ENCODE measurements at places on chromosomes 13 and 19.

- DNase-seq: no peak
Observed at GRCh38 chr13:90201202-90201601, 1146.3 kb upstream of the MIR17HG start.

- no peak for DNase-seq
Observed at GRCh38 chr13:42274386-42275097, 2.6 kb downstream of the AKAP11 start.

- DNase-seq: no peak
Observed at GRCh38 chr19:40723661-40724254, 6.8 kb downstream of the ITPKC start.

DNA sequence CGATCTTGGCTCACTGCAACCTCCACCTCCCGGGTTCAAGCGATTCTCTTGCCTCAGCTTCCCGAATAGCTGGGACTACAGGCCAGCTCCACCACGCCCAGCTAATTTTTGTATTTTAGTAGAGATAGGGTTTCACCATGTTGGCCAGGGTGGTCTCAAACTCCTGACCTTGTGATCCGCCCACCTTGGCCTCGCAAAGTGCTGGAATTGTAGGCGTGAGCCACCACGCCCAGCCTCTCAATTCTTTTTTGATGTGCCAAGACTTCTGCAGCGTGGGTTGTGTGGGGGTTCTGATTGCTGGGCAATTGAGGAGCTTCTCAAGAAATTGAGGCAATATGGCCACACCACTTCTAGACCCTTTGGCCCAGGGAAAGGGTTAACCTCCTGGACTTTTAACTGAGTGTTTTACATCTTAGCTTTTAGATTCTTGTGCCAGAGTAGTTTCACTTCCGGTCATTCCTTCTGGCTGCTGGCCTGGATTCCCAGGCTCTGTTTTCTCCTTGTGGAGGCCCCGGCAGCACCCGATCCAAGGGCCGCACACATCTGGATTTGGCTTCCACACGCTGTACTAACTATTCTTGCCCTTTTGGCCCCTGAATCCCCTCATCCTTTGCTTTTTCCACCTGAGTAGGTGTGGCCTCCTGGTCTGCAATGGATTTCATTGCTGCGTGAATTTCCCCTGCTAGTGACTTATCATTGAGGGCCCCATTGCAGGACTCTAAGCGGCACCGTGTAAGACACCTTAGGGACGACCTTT lies 14.7 kb downstream of the SMARCA4 start:
- no peak for DNase-seq

GRCh38 chr19:9058905-9059667 lies 27.8 kb upstream of the OR1M1 start:
- no peak for DNase-seq

- no peak for DNase-seq
Observed at GRCh38 chr13:24308488-24309020, 826 bp upstream of the C1QTNF9 start.

DNA sequence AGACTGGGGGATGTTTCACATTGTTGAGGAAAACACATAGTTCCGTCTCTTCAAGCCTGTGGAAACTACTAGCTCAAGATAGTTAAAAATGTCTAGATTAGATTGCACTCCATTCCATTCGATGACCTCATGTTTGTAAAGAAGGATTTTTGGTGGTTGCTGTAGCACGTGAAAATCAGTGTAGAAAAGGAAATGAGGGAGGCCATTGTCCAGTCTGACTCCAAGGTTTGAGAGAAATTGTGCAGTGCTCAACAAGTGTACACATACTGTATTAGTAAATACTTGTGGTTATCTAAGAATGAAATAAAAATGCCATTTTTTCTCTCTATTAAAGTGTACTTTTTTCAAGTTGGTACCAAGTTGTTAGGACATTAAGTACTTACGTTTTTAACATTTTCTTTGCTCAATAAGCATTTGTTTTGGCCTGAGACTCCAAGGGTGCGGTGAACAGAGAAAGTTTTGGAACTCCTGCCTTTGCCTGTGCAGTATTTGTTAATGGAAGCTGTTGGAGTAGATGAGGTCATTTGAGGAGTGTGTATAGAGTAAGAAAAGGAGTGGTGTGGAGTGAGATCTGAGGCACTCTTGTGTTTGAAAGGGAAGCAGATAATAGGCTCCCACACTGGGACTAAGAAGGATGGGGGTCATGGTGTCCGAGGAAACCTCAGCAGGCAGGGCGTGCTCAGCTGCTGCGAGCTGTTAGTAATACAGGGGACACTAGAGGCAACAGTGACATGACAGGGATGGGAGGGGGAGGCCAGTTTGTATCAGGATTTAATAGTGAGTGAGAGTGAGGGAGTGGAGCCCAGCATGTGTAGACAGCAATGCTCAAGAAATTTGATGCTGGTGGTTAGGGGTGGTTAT lies 4.4 kb downstream of the WASF3 start:
- DNase-seq: no peak

DNA sequence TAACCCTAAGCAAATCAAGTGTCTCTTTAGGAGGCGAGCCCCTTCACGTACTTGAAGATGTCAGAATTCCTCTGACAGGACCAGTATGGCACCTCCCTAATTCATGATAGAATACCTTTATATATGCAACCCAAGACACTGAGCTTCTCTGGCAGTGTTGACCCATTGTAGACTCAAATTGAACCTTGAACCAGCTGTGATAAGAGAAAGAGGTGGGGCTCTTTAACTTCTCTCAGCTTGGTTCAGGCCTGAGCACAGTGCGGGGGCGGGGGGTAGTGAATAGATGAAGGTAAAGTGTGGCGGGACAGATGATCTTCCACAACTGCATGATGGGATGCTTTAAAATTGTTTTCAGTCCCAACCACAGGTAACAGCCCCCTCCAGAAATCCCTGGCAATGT lies 12.1 kb downstream of the MBNL2 start:
- DNase-seq: no peak

DNA sequence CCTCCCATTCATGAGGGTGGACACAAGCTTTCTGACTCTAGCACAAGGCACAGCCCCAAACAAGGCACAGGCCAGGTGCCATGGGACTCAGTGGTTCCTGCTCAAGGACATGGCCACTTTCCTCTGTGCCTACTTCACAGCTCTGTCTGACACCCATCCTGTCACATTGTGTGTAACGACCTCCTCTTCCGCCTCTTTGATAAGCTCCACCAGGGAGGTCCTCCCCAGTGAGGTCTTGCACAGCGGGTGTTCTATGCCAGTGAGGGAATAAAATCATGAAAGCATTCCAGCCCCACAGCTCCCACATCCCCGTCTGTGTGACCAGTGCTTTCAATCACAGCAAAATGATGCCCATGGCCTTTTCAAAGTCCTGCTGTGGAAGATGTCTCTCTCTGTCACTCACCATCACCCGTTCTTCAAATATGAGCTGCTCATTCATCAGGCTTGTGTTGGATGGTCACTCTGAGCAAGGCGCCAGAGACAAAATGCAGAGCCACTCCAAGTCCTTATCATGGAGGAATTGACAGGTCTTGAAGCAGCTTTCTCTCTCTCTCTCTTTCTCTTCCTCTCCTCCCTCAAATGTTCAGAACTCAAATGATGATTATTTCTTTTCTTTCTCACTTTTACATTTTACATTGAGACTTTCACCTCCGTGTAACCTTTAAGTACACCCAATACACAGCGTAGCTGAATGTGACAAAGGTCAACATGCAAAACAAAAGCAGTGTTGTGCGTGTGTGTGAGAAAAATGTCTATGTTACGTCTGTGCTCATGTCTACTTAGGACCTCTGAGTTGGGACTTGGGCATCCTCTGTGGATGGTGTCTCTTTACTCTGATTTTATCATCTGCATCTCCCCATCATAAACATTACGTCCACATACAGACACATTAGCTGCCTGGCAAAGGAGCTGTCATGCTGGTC lies 8.0 kb upstream of the SPATA13 start:
- DNase-seq: no peak

DNA sequence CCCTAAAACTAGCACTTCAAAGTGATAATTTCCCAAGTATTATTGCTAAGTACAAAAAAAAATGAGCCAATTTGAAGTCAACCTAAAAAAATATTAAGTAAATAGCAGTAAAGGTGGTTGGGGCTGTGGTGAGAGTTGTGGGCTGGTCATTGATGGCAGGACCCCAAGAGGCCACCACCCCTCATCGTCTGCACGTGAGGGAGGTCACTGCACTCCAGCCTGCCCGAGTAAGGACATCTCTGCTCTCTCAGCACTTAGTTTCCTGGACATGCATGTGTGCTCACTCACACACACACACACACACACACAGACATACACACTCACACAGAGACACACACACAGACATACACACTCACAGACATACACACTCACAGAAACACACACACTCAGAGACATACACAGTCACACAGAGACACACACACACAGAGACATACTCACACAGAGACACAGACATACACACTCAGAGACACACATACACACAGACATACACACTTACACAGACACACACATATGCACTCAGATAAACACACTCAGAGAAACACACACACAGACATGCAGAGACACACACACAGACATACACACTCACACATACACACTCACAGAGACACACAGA lies 127.2 kb upstream of the SOX1 start:
- DNase-seq: no peak

DNA sequence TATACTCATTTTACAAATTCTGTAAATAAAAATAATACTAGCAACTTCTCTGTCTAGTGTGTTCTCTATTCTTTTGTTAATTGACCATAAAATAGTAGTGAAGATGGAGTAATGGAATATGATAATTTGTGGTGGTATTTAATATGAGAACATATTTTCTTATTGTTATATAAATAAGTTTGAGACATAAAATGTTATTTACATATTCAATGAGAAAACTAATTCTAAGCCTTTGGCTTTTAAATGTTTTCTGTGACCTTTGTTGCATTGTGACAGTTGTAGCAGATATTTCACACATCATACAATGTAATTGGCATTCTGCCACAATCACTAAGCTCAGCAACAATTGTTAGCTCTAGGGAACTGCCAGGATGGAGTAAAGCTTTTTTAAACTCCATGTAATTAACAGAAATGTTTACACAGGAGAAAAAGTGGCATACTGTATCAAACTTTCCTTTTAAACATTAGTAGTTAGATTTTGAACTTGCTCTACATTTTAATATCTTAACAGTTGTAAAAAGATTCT lies 562.1 kb upstream of the PCDH9 start:
- no peak for DNase-seq

DNA sequence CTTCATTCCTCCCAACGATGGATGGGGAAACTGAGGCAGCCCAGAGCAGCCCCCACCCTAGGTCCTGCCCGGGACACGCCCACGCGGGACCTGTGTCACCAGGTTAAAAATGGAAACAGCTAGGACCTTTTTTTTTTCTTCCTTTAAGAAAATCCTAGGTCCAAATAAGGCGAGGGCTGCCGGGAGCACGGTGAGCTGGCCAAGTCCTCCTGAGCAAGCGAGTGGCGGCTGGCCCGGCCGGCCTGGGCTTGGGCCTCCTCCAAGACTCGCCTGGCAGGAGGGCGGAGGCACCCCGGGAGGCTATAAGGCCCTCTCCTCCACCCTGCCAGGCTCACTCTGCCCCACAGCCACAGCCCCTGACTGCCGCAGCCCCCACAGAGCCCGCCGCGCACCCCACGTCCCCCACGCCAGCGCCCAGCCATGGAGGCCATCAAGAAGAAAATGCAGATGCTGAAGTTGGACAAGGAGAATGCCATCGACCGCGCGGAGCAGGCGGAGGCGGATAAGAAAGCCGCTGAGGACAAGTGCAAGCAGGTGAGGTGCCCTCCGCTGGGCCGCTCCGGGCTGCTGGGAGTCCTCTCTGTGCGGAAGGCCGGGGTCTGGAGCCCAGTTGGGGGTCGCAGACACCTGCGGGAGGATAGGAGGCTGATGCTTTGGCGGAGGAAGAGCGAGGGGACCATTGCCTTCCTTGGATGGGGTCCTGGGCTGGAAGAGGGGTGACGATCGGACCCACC lies 8.9 kb upstream of the TPM4 start:
- no peak for DNase-seq

DNA sequence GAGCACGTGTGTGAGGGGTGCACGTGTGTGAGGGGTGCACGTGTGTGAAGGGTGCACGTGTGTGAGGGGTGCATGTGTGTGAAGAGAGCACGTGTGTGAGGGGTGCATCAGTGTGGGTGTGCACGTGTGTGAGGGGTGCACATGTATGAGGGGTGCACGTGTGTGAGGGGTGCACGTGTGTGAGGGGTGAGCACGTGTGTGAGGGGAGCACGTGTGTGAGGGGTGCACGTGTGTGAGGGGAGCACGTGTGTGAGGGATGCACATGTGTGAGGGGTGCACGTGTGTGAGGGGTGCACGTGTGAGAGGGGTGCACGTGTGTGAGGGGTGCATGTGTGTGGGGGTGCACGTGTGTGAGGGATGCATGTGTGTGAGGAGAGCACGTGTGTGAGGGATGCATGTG lies 15.7 kb downstream of the RASA3 start:
- no peak for DNase-seq

GRCh38 chr19:45305421-45305820 lies 17.3 kb downstream of the CKM start:
- DNase-seq: no peak

- DNase-seq: no peak
Observed at GRCh38 chr13:102960959-102961358, 105.3 kb downstream of the SLC10A2 start.

GRCh38 chr13:59960683-59961082 lies 203.0 kb downstream of the DIAPH3 start:
- no peak for DNase-seq

- no peak for DNase-seq
Observed at GRCh38 chr13:49052813-49053212, 77.1 kb downstream of the FNDC3A start.

- DNase-seq: peak; percentile 2
Observed at GRCh38 chr13:32314271-32315237, 609 bp downstream of the ZAR1L start.

- no peak for DNase-seq
Observed at GRCh38 chr13:61410669-61411297, 4.9 kb downstream of the PCDH20 start.

DNA sequence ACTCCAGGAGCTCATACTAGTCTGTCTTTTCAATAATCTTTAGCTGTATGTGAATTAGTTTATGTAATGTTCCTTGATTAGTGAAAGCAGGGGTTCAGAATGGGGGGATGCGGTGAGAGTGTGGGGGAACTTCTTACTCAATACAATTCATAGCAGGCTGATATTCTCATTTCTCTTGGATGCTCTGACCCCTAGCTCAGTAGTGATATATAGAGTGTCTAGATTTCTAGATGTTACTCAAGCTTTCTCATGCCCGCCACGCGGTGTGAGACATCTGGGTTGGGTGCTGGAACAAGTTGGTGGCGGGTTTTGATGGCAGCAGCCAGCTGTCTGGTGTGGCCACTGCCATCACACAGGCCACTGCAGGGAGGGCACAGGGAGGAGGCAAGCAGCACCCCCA lies 39.3 kb upstream of the FLT1 start:
- DNase-seq: no peak

All from NCI-H1694 (cell line).